ENCODE measurements at places on chromosomes 2 and 18.

DNA sequence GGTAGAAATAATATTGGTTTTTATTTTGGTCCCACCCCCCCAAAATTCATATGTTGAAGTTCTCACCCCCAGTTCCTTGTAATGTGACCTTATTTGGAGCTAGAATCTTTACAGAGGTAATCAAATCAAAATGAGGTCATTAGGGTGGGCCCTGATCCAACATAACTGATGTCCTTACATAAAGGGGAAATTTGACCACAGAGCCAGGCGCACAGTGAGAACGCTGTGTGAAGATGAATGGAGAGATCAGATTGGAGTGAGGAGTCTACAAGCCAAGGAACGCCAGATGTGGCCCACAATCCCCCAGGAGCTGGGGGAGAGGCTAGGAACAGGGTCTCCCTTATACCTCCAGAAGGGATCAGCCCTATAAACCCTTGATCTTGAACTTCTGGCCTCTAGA, 31.6 kb upstream of the TRIB2 start:
- peak; percentile 16 for DNase-seq

GRCh38 chr2:72984172-72984671, 66.9 kb downstream of the EMX1 start:
- no peak for DNase-seq

DNA sequence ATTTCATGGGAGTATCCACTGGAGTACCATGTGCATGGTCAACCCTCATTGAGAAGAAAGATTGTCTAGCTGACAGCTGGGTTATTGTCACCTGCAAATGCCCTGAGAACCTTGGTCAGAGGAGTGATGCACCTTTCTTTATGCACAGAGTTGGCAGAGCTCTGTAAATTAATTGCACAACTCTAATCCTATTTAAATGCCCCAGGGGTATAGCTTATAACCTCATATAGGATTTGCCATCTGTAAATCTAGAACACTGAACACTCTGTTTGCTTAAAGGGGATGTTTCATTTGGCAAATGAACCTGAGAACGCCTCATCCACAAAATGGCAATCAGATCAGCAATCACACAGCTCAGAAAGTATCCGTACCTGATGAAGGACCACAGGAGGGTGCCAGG, 71.8 kb upstream of the SP5 start:
- DNase-seq: no peak

DNA sequence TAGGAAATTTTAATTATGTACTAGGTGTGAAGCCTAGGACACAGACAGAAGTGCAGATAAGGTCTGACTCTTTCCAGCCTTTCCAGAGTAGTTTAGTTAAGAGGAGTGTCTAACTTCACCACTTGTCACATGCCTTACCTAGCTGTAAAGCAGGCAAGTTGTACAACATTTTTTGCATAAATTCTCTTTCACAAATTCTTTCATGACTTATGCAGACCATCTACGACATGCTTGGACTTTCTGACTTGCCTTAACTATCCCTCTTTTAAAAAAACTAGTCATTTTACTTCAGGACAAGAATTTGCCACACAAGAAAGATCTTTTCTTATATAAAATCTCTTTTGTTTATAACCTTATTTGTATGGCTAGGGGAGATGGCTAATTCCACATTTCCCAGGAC, 1273.6 kb upstream of the SLC39A10 start:
- no peak for DNase-seq

DNA sequence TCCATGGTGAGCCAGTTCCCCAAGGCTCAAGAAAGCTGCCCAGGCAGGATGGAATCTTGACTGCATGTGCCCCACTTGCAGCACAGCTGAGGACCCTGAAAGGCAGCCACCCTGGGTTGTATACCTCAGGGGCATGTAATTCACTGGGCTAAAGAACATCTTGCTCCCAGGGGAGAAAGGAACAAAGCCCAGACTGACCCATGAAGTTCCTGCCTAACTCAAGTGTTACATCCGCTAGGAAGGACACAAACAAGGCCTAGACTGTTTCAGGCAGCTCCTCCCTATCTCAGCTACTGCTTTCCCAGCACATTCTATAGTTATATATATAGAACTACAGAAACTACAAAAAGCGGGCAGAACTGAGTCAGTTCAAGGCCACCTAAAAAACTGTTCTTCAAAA, 69.0 kb downstream of the RBM43 start:
- no peak for DNase-seq

GRCh38 chr2:219300022-219300421, 9.2 kb downstream of the PTPRN start:
- no peak for DNase-seq
